Naive thymus-derived CD4-positive, alpha-beta T cell (primary cell): ENCODE measurements at places on chromosomes 2 and 18.

GRCh38 chr2:206535260-206535986, 92.1 kb downstream of the ADAM23 start:
- H3K4me3 ChIP-seq: no peak overlapping the region
- no peak overlapping the region for H3K27ac ChIP-seq
- no peak for DNase-seq
- peaks cover 8% of the 10 kb centered on the region for H3K4me1 ChIP-seq

GRCh38 chr2:66390811-66391210, 44.1 kb upstream of the MEIS1 start:
- no peak overlapping the region for H3K4me3 ChIP-seq
- H3K27me3 ChIP-seq: no peaks in the 10 kb centered on the region
- no peaks in the 10 kb centered on the region for H3K4me1 ChIP-seq
- H3K27ac ChIP-seq: no peak overlapping the region
- DNase-seq: no peak

DNA sequence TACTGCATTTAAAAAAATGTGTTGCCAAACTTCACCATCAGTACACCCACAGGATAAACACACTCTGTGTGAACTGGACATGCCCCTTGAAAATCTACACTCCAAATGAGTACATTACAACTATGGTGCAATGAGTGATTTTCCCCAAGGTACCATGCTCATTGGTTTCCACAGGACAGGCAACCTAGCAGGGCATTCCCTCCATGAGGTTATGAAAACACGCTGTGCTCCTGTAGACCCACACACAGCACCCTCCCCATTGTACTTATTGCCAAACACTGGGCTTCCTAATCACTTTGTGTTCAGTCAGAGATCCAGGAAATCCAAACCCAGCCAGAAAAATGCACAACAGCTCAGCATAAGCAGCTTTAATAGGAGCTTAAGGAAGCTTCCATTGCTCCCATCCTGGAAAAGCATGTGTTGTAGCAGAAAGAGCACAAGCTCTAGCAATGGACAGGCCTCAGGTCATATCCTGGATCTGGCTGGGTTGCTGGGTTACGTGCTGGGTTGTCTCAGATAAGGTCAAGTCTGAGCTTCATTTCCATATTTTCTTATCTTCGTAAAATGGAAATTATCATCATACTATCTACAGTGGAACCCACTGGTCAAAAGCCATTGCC, 20.8 kb upstream of the ATIC start:
- DNase-seq: no peak
- H3K27me3 ChIP-seq: no peaks in the 10 kb centered on the region
- no peak overlapping the region for H3K27ac ChIP-seq
- H3K36me3 ChIP-seq: no peaks in the 10 kb centered on the region

DNA sequence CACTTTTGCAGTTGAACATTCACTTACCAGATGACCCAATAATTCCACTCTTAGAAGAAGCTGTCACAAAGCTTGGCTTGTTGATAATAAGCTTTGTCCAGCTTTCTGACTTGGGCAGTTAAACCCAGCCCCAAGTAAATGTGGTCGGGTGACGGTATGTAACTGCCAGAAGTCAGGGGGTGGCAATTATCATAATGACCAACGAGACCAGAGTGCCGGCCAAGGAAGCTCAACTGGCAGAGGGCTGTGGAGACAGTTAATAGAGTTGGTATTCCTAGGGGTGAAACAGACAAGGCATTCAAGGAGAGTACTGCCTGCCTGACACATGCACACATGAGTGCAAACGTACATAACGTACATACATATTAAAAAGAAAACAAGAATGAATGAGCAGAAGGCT, 116.7 kb downstream of the EIPR1 start:
- no peaks in the 10 kb centered on the region for H3K27me3 ChIP-seq
- H3K27ac ChIP-seq: no peak overlapping the region
- no peaks in the 10 kb centered on the region for H3K36me3 ChIP-seq
- no peaks in the 10 kb centered on the region for H3K4me1 ChIP-seq

DNA sequence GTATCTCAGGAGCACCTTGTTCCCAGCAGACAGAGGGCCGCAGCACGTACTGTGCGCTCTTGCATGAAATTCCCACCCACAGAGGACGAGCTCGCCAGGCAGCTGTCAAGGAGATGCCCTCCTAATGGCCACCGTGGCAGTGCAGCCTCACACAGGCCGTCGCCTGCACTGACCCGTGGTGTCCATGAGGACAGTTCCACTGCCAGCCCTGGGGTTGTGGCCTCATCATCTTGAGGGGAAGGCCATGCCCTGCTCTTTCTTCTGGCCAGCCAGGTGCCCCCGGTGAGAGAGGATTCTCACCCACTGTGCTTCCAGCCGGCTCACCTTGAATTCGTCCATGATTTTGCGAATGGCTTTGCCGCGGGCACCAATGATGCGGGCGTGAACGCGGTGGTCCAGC, 42.0 kb downstream of the ANO7 start:
- DNase-seq: no peak
- H3K36me3 ChIP-seq: peaks cover 86% of the 10 kb centered on the region
- H3K27me3 ChIP-seq: no peaks in the 10 kb centered on the region
- H3K4me1 ChIP-seq: no peaks in the 10 kb centered on the region
- H3K4me3 ChIP-seq: no peak overlapping the region
- H3K27ac ChIP-seq: no peak overlapping the region

GRCh38 chr2:236627841-236628240, 58.2 kb downstream of the ACKR3 start:
- no peaks in the 10 kb centered on the region for H3K4me1 ChIP-seq
- no peak for DNase-seq
- no peak overlapping the region for H3K4me3 ChIP-seq
- H3K27ac ChIP-seq: no peak overlapping the region
- H3K36me3 ChIP-seq: no peaks in the 10 kb centered on the region

DNA sequence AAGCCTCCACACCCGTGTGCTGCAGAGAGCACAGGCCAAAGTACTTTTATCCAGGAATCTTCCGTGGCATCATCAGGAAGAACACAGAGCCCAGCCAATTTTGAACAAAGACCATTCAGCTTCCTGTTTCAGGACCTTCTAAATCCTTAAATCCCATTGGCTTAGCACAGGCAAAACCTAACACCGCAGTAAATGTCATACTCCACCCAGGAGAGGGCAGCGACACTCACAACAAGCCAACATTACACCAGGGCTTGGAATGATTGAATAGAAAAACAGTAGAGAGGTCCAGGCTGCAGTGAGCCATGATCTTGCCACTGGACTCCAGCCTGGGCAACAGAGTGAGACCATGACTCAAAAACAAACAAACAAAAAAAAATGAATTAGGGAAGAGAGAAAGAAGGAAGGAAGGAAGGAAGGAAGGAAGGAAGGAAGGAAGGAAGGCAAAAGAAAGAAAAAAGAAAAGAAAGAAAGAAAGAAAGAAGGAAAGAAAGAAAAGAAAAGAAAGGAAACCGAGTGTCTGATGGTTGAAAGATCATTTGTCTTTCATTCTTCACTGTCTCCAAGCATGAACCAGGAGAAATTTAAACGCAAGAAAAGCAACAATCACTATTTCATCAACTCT, 144.6 kb upstream of the SATB2 start:
- H3K4me3 ChIP-seq: no peak overlapping the region
- no peaks in the 10 kb centered on the region for H3K4me1 ChIP-seq
- H3K27ac ChIP-seq: no peak overlapping the region
- DNase-seq: no peak
- H3K36me3 ChIP-seq: no peaks in the 10 kb centered on the region
- H3K27me3 ChIP-seq: no peaks in the 10 kb centered on the region

GRCh38 chr18:47260120-47260923, 8.9 kb upstream of the SKOR2 start:
- DNase-seq: no peak
- H3K4me3 ChIP-seq: no peak overlapping the region
- H3K36me3 ChIP-seq: no peaks in the 10 kb centered on the region
- no peak overlapping the region for H3K27ac ChIP-seq
- no peaks in the 10 kb centered on the region for H3K4me1 ChIP-seq
- H3K27me3 ChIP-seq: no peaks in the 10 kb centered on the region

- peaks cover 4% of the 10 kb centered on the region for H3K27me3 ChIP-seq
- H3K4me1 ChIP-seq: no peaks in the 10 kb centered on the region
- no peak overlapping the region for H3K4me3 ChIP-seq
Observed at GRCh38 chr18:24584205-24584604, 123.8 kb downstream of the HRH4 start.

DNA sequence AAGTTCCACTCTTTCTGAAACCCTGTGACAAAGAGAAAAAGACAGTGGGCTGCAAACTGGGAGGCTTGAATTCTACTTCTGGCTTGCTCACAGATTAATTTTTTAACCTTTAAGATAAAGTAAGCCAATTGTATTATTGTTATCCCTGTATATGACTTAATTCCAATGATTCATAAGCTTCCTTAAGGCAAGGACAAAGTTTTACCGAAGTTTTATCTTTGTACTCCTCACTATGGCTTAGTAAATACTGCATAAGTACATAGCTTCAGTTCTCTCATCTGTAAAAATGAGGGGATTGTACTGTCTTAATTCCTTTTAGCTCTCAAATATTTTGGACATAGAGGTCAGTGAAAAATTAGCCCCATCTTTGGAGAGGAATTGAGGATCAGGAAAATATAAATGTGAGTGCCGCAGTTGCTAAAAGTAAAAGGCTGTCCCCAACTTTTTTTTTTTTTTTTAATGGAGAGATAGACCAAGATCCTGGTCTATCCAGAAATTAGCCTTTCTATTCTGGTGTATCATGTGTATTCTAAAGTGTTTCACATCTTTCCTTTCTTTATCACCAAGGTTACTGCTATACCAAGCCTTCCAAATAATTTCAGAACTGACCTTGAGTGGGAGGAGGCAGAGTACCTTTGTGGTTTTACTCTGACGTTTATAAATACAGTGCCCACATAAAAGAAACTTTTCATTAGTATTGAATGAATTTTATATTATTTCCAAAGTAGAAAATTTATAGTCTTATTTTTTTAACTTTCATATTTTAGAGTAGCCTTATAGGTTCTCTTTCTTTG, 13.3 kb downstream of the RELCH start:
- no peak overlapping the region for H3K27ac ChIP-seq
- H3K36me3 ChIP-seq: no peaks in the 10 kb centered on the region
- no peaks in the 10 kb centered on the region for H3K4me1 ChIP-seq
- H3K27me3 ChIP-seq: no peaks in the 10 kb centered on the region
- DNase-seq: no peak

DNA sequence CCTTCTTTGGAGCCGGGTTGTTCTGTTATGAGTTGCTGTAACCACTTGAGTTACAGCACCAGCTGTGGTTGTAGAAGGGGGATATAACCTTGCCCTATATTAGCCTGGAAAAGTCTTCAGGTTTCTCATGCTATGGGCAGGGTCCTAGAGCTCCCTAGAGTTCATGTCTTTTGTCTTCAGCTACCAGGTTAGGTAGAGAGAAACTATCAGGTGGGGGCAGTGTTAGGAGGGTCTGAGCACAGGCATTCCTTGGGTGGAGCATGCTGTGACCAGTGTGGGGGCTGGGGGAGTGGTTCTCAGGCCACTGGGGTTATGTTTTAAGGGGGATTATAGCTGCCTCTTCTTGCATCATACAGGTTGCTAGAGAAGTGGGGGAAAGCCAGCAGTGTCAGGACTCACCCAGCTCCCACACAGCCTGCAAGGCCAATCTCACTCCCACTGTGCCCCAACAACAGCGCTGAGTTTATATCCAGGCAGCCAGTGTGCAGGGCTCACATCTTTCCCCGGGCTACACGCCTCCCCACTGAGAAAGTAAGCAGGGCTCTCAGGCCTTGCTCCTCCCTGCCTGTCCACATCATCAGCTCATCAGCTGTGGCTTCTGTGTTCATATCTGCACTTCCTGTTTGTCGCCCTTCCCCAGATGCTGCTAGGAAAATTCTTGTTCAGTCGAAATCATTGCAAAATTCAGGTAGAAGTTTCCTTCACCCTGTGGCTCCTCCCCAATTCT, 133.8 kb upstream of the NRXN1 start:
- no peak overlapping the region for H3K4me3 ChIP-seq
- no peaks in the 10 kb centered on the region for H3K36me3 ChIP-seq
- no peaks in the 10 kb centered on the region for H3K27me3 ChIP-seq
- DNase-seq: no peak

DNA sequence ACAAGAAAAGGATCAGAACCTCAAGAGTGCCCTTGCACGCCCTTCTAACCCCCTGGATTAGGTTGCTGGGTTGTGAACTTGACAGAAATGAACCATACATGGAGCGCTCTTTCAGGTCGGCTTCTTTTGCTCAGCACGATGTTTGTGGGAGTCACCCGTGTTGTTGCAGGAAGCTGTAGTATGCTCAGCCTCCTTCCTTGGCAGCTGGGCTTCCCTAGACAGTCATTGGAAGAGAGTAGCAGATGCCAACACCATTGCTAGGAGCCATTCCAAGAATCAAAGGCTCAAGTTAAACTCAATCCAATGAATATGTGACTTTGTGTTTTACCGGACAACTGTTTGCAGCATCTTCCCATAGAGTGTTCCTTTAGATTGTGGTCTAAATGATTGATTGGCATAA, 47.0 kb downstream of the RAB12 start:
- no peaks in the 10 kb centered on the region for H3K4me1 ChIP-seq
- no peak overlapping the region for H3K4me3 ChIP-seq
- no peaks in the 10 kb centered on the region for H3K27me3 ChIP-seq
- H3K27ac ChIP-seq: no peak overlapping the region

GRCh38 chr2:226424971-226425370, 374.6 kb downstream of the IRS1 start:
- H3K27ac ChIP-seq: no peak overlapping the region
- no peaks in the 10 kb centered on the region for H3K27me3 ChIP-seq
- no peaks in the 10 kb centered on the region for H3K36me3 ChIP-seq
- H3K4me3 ChIP-seq: no peak overlapping the region
- H3K4me1 ChIP-seq: peaks cover 6% of the 10 kb centered on the region
- no peak for DNase-seq

GRCh38 chr2:239629926-239630617, 229.3 kb upstream of the HDAC4 start:
- no peaks in the 10 kb centered on the region for H3K36me3 ChIP-seq
- H3K4me3 ChIP-seq: no peak overlapping the region
- H3K27me3 ChIP-seq: no peaks in the 10 kb centered on the region
- no peaks in the 10 kb centered on the region for H3K4me1 ChIP-seq
- H3K27ac ChIP-seq: no peak overlapping the region

DNA sequence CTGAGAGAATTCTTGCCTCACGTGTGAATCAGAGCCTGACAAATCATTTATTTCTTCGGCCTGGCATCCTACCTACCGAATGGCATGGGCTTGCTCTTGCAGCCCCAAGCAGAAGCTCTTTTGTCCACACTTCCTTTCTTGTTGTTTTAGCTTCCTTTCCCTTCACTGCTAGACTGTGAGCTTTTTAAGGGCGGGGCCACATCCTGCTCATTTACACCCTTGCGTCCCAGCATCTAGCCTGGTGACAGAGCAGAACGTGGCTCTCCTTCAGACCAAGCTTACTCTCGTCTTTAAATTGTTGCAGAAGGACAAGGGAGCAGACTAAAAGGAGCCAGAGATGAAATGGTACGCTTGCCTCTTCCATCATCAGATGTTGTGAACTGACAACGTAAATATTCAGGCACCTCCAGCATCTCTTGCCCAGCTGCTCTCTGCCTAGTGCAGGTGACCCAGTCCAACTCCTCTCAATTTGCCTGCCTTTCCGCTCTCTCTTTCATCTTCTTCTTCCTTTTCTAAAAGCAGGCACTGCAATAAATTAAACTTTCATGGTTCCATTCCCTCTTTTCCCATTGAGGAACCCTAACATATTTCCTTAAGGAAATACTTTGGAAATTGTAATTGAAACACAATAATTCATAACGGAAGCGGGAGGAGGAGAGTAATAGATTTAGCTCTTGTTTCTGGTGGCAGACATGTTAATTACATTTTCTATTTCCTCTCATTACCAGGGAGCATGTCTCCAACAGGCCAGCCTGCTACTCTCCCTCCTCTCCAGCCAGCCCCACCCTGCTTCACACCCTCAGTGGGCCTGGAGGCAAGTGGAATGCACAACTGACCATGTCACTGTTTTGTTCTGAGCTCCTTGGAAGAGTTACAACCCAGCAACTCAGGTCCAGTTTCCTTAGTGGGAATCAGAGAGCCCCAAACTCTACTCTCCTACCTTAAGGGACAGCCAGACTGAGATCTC, 228.1 kb upstream of the TRIB2 start:
- no peaks in the 10 kb centered on the region for H3K27me3 ChIP-seq
- peak overlapping the region; percentile 21 for H3K4me3 ChIP-seq
- peak overlapping the region; percentile 42 for H3K27ac ChIP-seq
